ENCODE measurements at places on chromosomes 13 and 19.

DNA sequence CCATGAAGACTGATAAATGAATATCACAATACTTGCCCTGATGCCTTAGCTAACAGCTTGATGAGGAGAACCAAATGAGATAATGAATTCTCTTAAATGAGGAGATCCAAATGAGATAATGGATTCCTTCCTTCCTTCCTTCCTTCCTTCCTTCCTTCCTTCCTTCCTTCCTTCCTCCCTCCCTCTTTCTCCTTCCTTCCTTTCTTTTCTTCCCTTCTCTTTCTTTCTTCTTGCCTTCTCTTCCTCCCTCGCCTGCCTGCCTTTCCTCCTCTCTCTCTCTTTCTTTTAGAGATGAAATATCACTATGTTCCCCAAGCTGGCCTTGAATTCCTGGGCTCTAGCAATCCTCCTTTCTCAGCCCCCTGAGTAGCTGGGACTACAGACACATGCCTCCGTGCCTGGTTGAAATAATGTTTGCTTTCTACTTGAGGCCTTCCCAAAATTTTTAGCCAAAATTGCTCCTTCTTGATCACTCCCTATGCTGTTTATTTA, 4.0 kb upstream of the SLAIN1 start:
- DNase-seq, result no peak

- DNase-seq, result no peak
Observed at GRCh38 chr13:20136781-20137703, 23.8 kb downstream of the GJA3 start.

DNA sequence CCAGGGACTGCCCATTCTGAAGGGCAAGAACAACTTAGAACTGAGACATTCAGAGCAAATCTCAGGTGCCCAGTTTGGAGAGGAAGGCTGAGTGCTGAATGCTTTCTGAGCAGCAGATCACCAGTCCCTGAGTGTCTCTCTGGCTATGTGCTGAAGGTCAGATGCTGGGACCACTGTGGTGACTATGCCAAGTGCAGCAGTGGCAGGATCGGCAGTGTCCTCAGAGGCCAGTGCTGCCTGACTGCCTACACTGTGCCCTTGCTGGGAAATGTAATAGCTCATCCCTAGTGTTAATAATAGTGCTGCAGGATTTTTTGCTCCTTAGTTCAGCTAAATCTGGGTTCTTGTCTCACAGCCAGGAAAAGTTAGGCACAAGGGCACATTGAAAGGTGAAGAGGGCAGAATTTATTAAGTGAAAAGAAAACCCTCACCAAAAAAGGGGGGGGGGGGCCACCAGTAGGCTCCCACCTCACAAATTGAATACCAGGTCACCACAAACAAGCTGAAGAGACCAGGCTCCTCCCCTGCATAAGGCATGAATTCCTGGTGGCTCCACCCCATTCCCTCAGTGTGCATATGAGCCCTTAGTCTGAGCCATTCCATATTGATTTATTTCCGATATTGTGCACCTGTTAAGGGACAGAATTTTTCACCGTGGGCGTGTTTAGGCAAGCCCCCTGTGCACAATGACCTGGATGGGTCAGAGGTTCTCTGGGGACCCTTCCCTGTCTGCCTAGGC, 18.5 kb downstream of the RFXAP start:
- no peak for DNase-seq

DNA sequence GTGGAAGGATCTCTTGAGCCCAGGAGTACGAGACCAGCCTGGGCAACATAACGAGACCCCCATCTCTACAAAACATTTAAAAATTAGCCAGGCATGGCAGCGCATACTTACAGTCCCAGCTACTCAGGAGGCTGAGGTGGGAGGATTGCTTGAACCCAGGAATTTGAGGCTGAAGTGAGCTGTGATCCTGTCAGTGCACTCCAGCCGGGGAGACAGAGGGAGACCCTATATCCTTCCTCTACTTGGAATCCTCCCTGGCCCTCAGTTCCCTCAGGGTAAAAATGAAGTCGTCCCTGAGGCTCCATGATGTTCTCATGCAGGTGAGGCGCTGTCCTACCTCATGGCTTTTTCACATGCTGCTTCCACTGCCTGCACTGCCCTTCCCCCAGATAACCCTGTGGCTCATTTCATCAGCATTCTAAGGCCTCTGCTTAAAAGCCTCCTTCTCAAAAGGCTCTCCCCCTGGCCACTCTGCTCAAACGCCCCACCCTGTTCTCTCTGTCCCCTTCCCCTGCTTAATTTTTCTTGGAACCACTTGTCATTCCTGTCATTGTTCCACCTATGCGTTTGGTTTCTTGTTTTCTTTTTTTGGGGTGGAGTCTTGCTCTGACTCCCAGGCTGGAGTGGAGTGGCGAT, 19.2 kb downstream of the DNM2 start:
- no peak for DNase-seq

GRCh38 chr13:95955255-95955654, 97.9 kb downstream of the UGGT2 start:
- DNase-seq, result no peak

DNA sequence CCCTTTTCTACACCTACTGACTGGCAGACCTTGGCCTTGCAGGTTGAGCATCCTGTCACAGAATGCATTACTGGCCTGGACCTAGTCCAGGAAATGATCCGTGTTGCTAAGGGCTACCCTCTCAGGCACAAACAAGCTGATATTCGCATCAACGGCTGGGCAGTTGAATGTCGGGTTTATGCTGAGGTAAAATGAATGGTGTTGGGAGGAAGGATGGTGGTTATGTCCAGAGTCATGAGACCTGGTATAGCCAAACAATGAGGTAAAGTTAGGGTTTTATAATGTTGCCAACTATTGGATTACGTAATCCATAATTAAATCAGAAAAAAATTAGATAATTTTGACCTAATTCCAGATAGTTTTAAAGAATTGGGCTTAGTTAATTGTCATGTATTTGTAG, 212.5 kb downstream of the PCCA start:
- DNase-seq, result no peak

GRCh38 chr13:106535552-106536243, at the start of gene EFNB2:
EFNB2 (minus strand) TSS chr13:106535662; CDS start chr13:106534964, 698 bp downstream.
- DNase-seq, result peak; percentile 77

GRCh38 chr13:94234738-94235137, 244.7 kb downstream of the DCT start:
- no peak for DNase-seq

GRCh38 chr19:27691991-27692390, 1521.0 kb downstream of the UQCRFS1 start:
- DNase-seq, result no peak

- no peak for DNase-seq
Observed at GRCh38 chr19:35512831-35513627, 420 bp downstream of the DMKN start.

GRCh38 chr19:17245535-17245984, at the start of gene NR2F6:
NR2F6 (minus strand) TSS chr19:17245919; CDS start chr19:17245220, 699 bp downstream.
- no peak for DNase-seq

DNA sequence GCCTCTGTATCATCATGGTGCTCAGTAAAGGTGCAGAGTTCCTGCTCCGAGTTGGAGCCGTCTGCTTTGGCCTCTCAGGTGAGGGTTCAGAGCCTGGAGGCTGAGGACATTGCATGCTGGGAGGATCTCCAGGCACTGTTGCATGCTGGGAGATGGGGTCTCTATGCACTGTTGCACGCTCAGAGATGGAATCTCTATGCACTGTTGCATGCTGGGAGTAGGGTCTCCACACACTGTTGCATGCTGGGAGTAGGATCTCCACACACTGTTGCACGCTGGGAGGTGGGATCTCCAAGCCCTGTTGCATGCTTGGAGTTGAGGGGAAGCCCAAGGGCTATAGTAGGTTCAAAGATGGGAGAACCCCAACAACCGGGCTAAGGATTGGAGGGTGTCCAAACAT, 8.3 kb downstream of the CACNG6 start:
- no peak for DNase-seq

DNA sequence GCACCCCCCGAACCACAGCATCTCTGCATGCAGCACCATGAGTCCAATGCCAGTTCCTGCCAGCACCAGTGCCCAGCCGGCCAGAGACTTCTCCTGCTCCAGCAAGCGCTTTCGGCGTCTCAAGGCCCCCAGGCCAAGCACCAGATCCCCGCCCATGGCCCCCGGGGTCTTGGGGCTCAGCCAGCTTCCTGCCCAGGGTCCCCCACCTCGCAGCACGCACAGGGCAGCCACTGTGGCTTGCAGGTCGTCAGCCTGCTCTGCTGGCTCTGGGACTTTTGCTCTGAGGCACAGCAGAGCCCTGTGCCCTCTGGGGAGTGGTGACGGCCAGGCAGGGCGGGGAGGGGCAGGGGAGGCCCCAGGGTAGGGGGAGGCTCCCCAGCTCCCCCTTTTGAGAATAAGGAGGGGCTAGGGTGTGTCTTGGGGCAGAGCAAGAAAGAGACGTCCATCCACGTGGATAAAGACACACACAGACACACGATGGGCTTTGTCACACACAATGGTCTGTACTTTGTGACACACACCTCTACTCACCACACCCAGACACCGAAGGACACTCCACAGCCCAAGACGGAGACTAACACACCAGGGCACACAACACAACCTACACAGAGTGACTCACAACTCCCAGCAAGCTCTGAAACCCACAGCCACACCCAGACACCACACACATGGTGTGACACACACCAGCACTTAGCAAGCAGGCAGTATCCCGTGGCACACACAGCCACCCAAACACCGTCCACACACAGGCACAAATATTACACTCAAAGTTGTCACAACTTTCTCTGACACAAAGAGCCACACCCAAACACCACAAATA, at the start of gene KCNN4:
KCNN4 (minus strand) TSS at position 268 of the 820 bp plus-strand sequence; CDS start at position 156, 112 bp downstream.
- peak; percentile 21 for DNase-seq

DNA sequence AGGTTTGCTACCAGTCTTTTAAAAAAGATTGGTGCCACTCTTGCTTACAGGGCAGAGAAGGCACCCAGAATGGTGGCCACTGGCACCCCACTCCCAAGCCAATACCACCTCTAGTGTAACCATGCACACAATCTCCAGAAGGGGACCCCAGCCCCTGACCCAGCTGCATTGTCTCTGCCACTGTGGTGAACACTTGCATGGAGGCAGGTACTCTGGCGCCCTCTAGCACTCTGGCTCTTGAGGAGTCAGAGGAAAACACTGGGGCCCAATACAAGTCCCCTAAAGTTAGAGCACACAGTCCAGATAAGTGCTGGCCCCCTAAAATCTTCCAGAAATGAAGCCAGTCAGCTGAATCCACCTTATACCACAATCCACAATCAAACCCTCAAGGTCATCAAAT, 6.0 kb downstream of the ERVV-1 start:
- DNase-seq, result no peak

DNA sequence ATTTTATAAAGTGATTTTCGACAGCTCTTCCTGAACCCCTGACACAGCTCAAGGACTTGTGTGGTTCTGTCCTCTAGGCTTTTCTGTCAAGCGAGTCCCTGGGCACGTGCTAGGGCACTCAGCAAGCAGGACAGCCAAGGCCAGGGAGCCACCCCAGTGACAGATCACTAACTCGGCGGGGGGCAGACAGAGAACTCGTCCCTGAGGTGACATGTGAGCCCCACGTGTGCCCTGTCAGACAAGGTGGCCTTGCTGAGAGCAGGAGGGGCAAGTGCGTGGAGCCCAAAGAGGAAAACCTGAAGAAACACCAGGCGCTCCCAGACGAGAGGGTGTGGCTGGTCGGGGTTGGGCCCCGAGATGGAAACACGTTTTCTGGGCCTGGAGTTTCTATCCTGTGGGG, 4.9 kb downstream of the ETFB start:
- DNase-seq, result no peak

GRCh38 chr19:45045671-45046353, 7.0 kb downstream of the CLASRP start:
- no peak for DNase-seq

- no peak for DNase-seq
Observed at GRCh38 chr13:50599046-50599445, 244.4 kb downstream of the DLEU7 start.

- no peak for DNase-seq
Observed at GRCh38 chr13:48318377-48318811, 14.8 kb downstream of the RB1 start.

- no peak for DNase-seq
Observed at GRCh38 chr19:4986056-4986455, 17.1 kb downstream of the KDM4B start.

- DNase-seq, result no peak
Observed at GRCh38 chr13:107475753-107476453, 739.4 kb downstream of the LIG4 start.

DNA sequence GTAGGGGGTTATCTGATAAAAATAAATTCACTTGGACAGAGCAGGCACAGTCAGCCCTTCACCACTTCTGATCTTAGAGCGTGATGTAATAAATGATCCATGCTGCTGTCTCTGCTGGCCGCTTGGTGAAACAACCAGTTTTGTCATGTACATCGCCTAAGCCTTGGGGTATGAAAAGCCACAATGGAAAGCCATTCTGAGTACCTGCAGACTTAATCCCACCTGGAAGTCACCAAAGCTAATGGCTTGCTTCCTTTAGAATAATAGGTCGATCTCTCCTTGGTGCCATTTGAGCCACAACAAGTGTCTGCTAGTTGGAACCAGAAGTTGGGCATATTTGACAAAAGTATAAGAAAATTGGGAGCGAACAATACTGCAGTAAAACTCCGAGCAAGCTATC, 1649.7 kb upstream of the SPRY2 start:
- no peak for DNase-seq

DNA sequence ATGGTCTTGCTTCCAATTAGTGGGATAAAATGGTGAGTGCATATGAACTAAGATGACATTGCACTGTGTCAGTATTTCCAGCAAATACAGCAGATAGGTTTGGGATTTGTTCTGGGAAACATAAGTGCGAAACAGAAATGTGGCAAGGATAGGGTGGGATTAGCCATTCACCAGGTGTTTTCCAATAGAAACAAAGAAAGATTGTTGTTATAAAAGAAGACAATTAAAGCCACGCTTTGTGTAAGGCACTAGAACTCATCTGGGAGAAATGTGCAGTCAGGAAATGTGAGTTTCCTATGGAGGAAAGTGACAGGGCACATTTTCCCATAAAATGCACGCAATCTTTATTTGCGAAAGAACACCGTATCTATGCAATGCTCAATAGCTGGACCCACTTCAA, 1547.8 kb downstream of the EFNB2 start:
- DNase-seq, result no peak

- DNase-seq, result no peak
Observed at GRCh38 chr19:31154021-31154420, 195.2 kb downstream of the TSHZ3 start.

- DNase-seq, result no peak
Observed at GRCh38 chr13:51620165-51620983, 36.1 kb downstream of the WDFY2 start.

DNA sequence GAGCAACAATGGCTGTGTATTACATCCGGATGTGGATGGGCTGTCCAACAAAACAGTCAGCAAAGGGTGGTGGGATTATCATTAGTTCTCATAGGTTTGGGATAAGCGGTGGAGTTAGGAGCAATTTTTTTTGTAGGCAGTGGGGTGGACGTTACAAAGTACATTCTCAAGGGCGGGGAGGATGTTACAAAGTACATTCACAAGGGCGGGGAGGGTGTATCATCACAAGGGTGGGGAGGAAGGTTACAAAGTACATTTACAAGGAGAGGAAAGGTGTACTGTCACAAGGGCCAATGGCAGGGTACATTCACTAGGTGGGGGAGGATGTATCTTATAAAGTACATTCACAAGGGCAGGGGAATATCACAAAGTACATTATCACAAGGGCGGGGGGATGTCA, 20.8 kb upstream of the ZNF561 start:
- DNase-seq, result no peak
